ENCODE measurements at places on chromosomes 2 and 18.

- DNase-seq: no peak
Observed at GRCh38 chr2:121888189-121888557, 132.7 kb downstream of the TSN start.

- DNase-seq: no peak
Observed at GRCh38 chr2:140862181-140862580, 1268.6 kb downstream of the LRP1B start.

- no peak for DNase-seq
Observed at GRCh38 chr2:238107525-238108422, 7.6 kb downstream of the ESPNL start.

DNA sequence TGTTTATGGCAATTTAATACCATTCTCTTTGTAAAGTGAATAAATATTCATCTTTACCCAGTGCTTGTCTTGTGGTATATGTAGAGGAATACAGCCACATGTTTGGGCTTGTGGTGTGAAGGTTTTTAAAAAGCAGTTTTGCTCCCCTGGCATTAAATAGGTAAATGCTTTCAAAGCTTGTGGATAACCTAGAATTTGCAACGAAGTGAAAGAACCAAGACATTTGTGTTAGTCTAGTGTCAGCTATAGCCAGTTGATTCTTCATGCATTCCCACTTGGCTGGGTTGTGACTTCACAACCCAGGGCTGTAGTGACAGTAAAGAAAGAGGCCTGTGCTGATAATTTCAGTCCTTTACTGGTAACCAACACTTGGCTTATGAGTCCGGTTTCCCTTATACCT is 32.9 kb upstream of the TOGARAM2 start:
- DNase-seq: no peak

GRCh38 chr2:199570934-199571333 is 113.2 kb upstream of the SATB2 start:
- DNase-seq: no peak

DNA sequence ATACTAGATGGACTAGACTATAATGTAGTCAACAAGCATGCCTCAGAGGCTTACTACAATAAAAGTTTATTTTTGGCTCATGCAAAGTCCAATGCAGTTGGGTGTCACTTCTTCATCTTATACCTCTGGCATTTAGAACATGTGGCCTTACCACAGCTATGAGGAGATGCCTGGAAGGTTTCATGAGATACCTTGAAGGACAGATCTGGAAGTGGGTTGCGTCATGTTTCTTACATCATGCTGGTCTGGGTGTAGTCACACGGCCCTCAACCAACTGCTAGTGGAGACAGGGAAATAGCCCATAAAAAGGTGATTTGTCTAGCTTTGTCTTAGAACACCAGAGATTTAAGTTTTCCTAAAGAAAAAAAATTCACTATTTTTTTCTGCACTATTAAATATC is 91.7 kb upstream of the MMADHC start:
- no peak for DNase-seq

GRCh38 chr2:29114586-29114945 is 649 bp upstream of the CLIP4 start:
- no peak for DNase-seq

- no peak for DNase-seq
Observed at GRCh38 chr18:31634331-31634713, 42.6 kb downstream of the TTR start.

- no peak for DNase-seq
Observed at GRCh38 chr18:11982981-11983380, 1.7 kb downstream of the IMPA2 start.

DNA sequence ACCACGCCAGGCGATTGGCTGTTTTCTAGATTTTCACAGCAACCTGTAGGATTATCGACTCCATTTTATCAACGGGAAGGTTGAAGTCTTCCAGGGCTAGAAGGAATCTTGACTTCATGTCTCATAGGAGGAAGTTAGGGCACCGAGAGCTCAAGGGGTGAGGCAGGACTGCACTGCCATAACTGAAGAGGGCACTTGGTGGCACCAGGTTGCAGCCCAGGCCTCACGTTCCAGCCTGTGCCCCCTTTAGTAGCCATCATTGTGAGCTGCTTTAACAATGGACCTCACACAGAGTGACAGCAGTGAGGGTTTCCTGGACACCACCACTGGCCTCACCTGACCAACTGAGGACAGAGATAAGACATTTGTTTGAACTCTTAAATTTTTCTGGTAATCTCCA is 22.9 kb upstream of the RPL37A start:
- no peak for DNase-seq

- no peak for DNase-seq
Observed at GRCh38 chr2:57497489-57498096, 549.0 kb upstream of the VRK2 start.

- no peak for DNase-seq
Observed at GRCh38 chr2:189613077-189613636, 32.6 kb upstream of the SLC40A1 start.

All from cortex of kidney (tissue), 1 donor.